ENCODE measurements at places on chromosomes 1 and 21.

DNA sequence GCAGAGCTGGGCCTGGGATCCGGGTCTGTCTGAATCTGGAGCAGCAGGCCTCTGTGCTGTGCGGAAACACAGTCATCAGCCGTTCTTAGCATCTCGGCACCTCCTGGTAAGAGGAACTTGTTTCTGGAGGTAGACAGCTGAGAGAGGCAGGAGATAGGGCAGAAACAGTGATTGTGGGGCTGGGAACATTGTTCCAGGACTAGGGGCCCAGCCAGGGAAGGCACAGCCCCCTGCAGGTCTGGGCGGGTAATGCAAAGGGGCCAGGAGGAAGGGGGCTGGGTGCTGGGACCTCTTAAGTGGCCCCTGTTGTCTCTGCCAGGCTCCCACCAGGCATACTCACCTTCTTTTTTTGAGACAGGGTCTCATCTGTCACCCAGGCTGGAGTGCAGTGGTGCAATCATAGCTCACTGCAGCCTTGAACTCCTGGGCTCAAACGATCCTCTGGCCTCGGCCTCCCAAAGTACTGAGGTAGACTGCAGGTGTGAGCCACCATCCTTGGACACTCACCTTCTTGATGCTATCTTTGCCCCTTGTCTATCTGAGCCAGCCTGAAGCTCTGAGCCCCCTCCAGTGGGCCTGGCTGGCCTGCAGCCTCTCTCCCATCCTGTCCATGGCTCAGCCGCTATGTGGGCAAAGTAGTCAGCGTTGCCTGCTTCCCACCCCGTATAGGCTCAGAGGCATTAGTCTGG lies 134.3 kb upstream of the ZBTB40 start:
- peak; percentile 41 for DNase-seq

DNA sequence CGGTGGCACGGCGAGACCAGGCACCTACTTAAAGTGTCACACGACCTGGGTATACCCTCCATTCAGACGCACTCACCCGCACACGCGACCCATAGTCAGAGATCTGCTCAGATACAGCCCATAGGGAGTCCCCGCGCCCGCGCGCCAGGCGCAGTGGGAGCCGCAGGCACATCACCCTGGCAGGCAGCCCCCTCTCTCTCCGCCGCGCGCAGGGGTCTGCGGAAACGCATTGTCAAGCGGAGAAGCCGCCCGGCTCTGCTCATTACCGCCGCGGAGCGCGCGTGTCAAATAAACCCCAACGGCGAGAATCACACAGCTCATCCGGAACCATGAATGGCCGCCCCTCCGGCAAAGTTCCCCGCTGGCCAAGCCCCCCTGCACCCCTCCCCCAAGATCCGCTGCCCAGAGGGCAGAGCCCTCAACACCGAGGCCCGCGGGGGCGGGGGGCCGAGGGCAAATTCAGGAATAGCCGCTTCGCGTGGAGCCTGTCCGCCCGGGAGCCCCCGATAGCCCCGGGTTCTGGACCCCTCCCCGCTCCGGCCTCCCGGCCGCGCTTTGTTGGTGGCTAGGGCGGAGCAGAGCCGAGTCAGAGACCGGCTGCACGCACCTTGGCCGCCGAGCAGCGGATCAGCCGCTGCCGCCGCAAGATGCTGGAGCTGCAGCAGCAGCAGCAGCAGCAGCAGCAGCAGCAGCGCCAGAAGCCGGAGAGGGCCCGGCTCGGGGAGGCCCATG lies 522 bp downstream of the LRP8 start:
- no peak for DNase-seq

GRCh38 chr1:222416001-222416791 lies 131.7 kb downstream of the HHIPL2 start:
- no peak for DNase-seq

DNA sequence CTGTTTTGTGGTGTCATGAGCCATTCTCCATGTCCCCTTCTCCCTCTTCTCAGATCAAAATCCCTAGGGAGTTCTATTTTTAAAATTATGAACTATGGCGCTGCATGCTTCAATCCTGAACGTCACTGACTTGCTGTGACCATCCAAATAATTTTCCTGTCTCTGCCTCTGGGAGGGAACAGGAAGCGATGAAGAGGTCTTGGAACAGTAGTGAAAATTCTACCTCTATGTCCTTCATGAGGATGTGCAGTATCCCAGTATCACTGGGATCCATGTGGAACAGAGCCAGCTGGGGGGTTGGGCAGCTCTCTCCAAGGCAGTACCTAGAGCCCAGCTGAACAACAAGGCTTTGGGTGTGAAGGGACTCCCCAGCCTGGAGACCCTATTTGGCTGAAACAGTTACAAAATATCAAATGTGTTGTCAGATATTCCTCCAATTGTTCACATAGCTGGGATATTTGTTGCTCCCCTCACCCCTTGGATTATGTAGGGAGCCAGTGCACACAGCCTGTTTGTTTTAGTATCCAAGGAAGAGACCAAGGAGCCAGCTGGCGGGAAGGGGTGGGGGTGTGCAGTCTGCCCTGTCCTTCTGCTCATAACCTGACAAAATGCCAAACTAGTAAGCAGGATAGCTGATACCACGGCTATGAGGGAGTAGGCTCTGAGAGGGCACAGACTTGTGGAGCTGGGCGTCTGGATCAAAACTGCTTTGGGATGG lies 7.6 kb downstream of the DCLRE1B start:
- no peak for DNase-seq

- DNase-seq: no peak
Observed at GRCh38 chr1:94543893-94544635, 2.5 kb upstream of the F3 start.

DNA sequence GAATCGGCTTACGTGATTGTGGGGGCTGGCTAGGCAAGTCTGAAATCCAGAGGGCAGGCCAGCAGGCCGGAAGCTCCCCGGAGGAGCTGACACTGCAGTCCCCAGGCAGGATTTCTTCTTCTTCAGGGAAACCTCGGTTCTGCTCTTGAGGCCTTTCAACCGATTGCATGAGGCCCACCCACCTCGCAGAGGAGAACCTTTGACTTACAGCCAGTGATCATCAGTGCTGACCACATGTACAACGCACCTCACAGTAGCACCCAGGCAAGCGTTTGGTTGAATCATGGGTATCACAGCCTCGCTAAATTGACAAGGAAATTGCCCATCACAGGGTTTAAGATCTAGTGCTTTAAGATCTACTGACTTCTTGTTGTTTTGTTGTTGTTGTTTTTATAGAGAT lies 23.6 kb upstream of the GPR157 start:
- DNase-seq: no peak

- no peak for DNase-seq
Observed at GRCh38 chr1:232463225-232463624, 166.7 kb downstream of the SIPA1L2 start.

DNA sequence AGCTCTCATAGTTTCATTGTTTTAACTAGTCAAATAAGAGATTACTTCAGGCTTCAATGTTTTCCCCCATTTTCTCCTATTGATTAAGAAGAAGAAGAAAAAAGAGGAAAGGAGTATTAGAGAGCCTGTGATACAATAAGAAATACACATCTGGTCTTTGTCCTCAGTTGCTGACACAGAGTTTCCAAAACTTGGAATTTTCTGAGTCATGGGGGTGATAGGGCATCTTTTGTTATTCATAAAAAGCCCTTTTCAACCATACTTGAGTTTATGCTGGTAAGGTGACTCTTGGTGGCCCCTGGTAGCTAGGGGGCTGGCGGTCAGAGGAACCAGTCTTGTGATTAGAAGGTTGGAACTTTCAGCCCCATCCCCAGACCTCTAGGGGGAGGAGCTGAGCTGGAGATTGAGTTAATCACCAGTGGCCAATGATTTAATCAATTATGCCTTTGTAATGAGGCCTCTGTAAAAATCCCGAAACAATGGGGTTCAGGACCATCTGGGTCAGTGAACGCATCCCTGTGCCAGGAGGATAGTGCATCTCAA lies 28.9 kb upstream of the KLF18 start:
- no peak for DNase-seq

DNA sequence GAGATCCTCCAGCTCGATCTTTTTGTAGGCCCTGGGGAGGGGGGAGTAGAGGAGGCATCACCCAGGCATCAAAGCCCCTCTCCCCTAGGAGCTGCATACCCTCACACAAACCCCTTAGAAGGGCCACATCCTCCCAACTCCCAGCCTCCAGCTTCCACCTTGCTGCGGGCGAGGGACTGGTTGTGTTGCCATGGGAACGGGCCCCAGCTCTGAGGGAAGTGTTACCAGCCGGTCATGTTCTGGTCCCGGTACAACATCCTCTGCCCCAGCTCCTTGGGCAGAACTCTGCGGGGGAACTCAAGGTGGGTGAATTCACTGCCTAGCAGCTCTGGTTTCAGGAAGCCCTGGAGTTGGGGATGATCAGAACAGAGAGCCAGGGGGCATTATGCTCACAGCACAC lies 4.1 kb downstream of the PPM1J start:
- no peak for DNase-seq

- DNase-seq: no peak
Observed at GRCh38 chr1:209207701-209208286, 375.7 kb upstream of the CAMK1G start.

DNA sequence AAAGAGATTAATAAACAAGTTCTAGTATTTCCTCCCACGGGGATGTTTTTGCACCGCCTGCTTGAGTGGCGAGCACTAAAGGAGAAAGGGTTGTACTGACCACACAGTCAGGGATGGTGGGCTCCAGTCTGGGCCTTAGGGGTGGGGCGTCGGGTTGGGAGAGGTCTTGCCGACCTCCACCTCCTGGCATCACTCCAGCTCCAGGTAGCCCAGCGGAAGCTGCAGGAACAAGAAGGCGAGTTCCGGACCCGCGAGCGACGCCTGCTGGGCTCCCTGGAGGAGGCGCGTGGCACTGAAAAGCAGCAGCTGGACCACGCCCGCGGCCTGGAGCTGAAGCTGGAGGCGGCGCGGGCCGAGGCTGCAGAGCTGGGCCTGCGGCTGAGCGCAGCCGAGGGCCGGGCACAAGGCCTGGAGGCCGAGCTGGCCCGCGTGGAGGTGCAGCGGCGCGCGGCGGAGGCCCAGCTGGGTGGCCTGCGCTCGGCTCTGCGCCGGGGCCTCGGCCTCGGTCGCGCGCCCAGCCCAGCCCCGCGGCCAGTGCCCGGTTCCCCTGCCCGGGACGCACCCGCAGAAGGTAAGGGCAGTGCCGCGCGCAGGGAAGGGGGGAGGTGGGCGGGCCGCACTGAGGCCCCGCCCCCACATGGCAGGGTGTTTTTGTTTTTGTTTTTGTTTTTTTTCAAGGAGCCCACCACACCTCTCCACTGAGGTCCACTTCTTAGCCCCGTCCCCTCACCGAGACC lies 19.7 kb downstream of the MFAP2 start:
- peak; percentile 90 for DNase-seq

GRCh38 chr1:200445213-200445612 lies 35.4 kb upstream of the ZNF281 start:
- no peak for DNase-seq

DNA sequence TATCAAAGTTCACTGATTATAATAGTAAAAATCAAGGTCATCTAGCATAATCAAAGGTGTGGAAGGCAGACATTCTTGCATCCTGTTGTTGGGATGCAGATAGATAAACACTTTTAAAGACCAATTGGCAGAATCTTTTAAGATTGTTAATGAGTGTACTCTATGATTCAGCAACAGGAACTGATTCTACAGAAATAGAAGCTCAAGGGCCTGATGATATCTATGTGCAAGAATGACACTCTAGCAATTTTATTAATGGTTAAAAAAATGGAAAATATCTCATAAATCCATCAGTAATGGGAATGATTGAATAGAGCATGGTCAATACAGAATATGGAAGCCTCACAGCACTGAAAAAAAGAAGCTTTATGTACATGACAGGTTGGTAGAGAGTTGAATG lies 2.2 kb upstream of the ATP1A4 start:
- DNase-seq: no peak

DNA sequence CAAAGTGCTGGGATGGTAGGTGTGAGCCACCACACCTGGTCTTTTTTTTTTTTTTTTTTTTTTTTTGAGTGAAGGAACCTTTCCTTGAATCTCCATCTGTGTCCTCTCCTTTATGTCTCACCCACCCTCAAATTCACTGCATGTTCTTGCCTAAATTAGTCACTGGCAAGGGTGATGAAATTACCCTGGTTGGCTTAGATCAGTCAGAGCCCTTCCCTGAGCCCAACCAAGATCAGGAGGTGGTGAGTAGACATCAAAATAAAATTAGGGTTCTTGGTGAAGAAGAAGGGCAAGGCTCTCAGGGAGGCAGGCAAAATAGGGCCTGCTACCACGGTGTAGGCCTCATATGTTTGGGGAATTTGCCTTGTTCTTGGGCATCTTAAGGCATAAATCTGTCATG lies 5.3 kb upstream of the TNN start:
- DNase-seq: no peak

DNA sequence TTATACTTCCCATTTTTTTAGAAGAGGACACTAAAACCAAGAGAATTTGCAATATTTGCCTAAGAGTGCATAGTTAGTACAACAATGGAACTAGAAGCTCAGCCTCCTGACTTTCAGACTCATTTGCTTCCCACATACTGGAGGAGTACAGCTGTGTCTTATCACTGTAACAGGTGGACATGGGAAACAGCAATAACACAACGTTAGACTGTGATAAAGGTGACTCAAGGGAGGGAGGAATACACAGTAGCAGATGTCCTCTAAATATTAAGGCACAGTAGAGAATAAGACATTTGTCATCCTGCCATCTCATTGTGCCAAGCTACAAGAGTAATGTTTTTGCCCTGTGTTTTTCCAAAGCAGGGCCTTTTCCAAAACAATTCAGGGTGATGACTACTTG lies 55.4 kb upstream of the JAK1 start:
- no peak for DNase-seq

All from suprapubic skin (tissue), 4 donors.